ENCODE measurements at places on chromosomes 4 and X.

GRCh38 chrX:6024204-6024603, 204.5 kb downstream of the NLGN4X start:
- DNase-seq: no peak

DNA sequence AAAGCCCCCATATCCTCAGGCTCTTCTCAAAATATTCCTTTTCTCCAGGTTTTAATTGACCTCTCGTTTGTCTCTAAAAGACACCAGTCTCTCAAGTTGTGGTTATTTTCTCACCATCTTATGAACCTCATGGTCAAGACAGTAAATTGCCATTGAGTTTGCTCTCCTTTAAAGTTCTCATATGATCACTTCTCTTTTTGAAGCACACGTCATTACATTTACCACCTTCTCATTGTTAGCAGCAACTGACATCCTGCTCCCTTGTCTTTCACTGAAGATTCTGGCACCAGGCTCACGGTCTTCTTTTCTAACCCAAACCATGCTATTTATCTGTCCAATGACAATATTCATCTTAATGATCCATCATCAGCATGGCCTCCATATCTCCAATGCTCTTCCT, 324.2 kb downstream of the TMA16 start:
- no peak for DNase-seq

DNA sequence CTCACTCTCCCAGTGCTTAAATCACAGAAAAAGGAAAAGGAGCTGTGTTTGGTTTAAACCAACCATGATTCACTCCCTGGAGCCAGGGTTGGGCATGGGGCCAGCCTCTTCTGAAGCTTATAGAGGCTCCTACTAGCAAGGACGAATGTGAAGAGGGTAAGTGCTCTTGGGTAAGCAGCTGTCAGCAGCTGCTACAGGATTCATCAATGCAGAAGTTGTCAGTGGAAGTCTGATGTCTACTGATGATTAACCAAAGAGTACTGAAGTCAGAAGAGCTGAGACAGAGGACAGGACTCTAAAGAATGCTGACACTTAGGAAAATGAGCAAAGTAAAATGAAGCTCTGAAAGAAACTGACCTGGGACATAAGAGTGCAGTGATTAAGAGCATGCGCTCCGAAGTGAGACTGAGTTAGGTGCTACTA, 32.7 kb upstream of the JADE1 start:
- DNase-seq: no peak

DNA sequence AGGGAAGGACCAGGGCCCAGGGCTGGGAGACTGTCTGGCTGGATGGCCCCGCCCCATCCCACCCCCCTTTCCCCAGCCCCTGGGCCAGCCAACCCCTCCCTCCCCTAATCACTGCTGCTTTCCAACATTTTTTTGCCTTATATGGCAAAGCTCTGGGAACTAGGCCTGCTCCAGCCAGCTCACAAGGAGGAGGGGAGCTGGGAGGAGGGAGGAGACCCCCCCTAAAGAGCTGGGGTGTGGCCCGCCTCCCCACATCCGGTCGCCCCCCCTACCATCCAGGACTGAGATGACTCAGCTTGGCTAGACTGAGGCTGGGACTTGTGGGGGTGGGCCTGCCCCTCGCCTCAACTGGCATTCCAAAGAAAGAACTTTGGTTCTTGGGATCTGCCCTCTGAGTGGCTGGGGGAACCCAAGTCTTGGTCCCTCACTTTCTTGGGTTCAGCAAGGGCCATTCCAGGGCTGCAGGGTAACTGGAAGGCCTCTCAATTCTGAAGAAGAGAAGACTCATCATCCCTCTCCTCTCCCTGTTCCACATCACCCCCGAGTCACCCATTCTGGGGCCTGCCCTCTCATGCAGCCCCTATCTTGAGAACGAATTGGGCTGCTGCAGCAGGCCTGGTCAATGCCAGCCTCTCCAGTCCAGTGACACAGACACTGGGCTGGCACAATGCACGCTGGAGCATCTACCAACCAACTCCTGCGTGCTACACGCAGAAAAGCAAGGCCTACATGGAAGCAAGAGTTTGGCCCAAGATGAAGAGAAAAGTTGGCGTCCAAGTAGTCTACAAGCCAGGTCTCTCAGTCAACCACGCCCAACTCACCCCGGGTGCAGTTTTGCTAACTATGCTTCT, 4.8 kb downstream of the FLNA start:
- no peak for DNase-seq

GRCh38 chr4:85717351-85717750, 242.4 kb downstream of the ARHGAP24 start:
- no peak for DNase-seq

GRCh38 chr4:148420397-148420796, 21.8 kb downstream of the NR3C2 start:
- no peak for DNase-seq

DNA sequence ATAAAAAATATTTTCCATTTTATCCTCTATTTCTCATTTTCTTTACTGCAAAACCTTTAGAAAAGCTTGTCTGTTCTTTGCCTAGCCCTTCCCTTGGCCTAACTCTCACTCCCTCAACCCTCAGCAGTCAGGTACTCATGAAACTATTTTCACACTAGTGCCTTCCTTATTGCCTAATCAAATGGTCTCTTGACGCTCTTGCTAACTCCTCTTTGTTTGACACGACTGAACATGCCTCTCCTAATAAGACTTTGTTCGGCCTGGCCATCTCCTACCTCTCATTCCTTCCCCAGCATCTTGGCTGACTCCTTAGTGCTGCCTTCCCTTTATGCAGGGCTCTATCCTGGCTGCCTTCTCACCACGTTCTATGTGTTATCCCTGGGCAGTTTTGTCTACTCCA, 11.1 kb upstream of the LRAT start:
- no peak for DNase-seq

DNA sequence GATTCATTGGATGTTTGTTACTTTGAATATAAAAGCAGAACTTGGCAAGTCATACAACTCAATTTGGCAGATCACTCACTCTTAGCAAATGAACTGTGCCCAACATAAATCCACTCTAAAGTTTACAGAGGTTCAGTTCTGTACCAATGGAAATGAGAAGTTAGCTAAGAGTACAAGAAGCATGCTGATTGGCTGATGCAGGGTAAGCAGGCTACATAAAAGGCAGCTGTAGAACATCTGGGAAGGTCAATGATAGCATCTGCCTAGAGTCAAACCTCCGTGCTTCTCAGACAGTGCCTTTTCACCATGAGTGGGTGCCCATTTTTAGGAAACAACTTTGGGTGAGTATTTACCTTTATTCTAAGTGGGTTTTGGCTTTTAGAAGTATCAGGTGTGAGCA, at the start of gene TDO2:
TSS of gene TDO2 (plus strand) at position 244 of the 400 bp plus-strand sequence. CDS start at position 307, 63 bp downstream.
- DNase-seq: no peak

DNA sequence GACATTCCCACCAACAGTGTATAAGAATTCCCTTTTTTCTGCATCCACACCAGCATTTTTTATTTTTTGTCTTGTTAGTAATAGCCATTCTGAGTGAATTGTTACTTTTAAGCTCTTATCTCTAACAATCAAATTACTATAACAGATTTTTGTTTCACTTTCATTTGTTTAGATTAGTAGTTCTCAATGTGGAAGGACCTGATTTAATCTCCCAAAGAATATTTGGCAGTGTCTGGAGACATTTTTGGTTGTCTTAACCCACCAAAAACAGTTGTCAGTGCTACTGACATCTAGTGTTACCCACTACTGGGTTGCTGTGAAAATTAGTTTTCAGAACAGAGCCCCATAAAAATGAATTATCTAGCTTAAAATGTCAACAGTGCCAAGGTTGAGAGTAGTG, 37.9 kb downstream of the RUFY3 start:
- no peak for DNase-seq

DNA sequence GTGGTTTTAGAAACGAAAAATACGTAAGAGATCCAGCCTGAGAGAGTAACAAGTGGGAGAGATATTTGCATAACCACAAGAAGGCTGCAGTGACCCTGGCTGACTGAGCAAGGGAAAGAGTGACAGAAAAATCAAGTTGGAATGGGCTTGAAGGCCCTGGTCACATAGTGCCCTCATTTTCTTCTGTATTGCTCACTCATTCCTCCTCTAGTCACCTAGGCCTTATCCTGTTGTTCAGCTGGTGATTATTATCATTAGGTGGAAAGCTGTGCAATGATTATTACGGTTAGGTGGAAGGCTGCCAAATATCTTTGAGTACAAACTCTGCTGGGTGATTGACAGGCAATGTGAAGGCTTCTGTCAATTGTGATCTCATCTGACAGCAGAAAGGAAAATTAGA, 2384.1 kb downstream of the PCDH7 start:
- no peak for DNase-seq

DNA sequence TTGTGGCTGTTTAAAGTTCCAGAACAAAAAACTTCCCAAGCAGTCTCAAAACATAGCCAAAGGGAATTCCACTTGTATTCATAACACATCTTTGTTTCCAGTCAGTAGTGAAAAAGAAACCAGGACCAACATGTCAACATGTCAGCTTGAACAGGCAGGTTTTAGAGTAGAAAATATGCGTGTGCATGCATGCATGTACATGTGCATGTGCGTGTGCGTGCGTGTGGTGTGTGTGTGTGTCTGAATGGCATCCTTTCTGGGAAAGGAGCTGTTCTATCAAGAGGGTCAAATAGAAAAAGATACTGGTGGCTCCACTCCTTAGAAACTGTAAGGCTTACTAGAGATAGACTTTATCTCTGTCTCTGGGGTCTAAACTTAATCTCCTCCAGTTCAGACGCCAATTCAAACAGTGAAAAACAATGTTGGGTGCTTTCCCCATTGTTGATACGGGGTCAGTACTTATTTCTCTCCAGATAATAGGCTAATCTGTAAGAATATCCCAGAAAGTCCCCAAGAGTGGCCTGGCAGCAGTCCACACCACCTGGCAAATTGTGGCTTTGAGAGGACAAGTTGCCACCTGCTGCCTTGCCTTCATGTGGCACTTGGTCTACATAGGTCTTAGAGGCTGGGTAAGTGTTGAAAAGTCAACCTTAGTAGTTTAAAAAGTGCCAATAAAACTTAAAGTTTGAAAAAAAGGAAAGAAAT, 110.4 kb downstream of the SCD5 start:
- DNase-seq: no peak

DNA sequence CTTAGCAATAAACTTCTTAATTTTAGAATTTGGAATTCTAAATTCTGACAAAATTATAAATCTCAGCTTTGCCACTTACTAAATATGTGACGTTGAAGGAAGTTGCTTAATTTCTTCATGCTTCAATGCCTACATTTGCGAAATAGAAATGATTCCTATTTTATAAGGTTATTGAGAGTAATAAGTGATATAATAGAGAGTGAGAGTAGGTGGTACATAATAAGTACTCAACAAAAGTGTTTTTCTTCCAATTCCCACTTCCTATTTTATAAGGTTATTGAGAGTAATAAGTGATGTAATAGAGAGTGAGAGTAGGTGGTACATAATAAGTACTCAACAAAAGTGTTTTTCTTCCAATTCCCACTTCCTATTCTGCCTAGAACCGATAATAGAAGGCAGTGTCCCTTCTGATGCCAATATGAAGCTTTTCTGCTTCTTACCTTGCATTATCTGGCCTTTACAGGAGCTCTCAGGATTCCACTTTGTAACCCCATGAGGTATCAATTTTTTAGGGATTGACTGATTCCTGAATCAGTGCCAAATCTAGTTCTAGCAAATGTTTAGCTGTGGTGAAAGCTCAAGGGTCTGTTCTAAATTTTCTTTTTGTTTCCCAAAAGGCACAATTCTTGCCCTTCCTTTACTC, 31.4 kb downstream of the VSIG4 start:
- no peak for DNase-seq

GRCh38 chr4:128635141-128635954, 174.2 kb upstream of the JADE1 start:
- no peak for DNase-seq

DNA sequence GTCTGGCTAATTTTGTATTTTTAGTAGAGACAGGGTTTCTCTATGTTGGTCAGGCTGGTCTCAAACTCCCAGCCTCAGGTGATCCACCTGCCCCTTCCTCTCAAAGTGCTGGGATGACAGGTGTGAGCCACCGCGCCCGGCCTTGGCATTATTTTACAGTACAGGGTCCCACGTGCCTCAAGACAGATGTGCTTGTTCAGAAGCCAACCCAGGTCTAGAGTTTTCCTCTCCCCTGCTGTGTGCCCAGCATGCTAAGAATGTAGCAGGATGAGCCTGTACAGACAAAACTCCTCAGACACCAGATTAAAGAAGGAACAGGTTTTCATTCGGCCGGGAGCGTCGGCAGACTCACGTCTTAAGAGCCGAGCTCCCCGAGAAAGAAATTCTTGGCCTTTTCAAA, 42.2 kb downstream of the CRLF2 start:
- no peak for DNase-seq

DNA sequence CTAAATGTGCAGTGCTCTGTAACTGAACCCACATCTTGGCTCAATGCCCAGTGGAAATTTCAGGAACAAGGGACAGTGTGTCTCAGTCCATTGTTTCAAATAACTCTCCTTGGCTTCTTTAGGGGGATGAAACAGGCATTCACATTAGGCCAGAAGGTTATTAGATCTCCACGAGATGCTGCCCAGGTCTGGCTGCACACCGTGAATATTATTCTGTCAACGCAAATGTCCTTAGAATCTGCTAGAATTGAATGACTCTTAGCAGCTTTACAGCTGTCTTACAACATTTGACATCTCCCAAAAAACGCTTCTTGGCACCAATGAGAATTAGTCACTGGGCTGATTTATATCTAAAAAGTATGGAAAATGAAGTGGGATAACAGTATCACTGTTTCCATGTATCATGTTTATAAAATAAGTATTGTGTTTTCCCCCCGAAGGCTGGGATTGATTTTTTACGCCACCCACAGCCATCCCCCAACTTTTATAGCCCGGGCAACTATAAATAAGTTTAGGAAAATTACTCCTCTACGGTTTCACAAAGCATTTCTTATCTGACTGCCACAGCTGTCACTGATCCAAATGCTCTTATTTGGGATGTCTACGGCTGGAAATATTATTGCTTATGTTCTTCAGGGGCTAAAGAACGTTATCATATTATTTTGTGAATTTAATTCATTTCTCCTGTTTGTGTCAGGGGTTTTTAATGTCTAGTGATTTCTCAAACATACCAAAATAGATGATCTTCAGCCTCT, 559.7 kb upstream of the FAT1 start:
- DNase-seq: no peak

GRCh38 chr4:140293979-140294378, 79.5 kb upstream of the SCOC start:
- DNase-seq: no peak

- no peak for DNase-seq
Observed at GRCh38 chr4:154781126-154781982, at the start of gene RBM46. Gene RBM46, plus strand, starts transcription at chr4:154781272. Its CDS starts 15,481 bp downstream, at chr4:154796753.

DNA sequence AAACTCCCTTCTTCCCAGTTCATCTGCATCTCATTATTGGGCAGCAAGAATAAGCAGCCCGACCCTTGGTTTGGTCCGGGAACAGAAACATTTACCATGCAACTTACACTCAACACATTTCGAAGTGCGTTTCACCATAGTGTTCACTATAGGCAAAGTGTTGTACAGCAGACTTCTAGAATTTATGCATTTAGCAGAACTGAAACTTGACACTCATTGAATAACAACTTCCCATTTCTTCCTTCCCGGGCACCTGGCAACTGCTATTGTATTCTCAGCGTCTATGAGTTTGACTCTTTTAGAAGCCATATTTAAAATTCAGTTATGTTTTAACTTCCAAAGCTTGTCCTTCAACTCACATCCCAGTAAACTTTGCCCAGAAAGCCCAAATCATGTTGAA, 840.6 kb downstream of the NLGN4X start:
- no peak for DNase-seq

All from stimulated activated CD4-positive, alpha-beta T cell treated with anti-CD3 and anti-CD28 coated beads, Interleukin-12 subunit alpha, Interleukin-12 subunit beta, amount 100 ng/mL, for 24 hours (primary cell).